Natural killer cell treated with Interleukin-12 subunit alpha and Interleukin-12 subunit beta and Interleukin-15 and Interleukin-18, amount 100 ng/mL, for 72 hours (primary cell): ENCODE measurements at places on chromosomes 5 and 9.

GRCh38 chr5:134070725-134071613 is 43.5 kb upstream of the TCF7 start:
- DNase-seq, result peak; percentile 71

GRCh38 chr9:22158927-22159346 is 149.8 kb upstream of the CDKN2B start:
- DNase-seq, result no peak

DNA sequence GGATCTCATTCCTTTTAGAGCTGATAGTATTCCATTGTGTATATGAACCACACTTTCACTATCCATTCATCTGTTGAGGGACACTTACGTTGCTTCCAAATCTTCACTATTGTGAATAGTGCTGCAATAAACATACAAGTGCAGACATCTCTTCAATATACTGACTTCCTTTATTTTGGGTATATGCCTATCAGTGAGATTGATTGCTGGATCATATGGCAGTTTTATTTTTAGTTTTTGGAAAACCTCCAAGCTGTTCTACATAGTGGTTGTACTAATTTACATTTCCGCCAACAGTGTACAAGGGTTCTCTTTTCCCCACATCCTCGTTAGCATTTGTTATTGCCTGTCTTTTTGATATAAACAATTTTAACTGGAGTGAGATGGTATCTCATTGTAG is 33.8 kb upstream of the LECT2 start:
- DNase-seq, result no peak

DNA sequence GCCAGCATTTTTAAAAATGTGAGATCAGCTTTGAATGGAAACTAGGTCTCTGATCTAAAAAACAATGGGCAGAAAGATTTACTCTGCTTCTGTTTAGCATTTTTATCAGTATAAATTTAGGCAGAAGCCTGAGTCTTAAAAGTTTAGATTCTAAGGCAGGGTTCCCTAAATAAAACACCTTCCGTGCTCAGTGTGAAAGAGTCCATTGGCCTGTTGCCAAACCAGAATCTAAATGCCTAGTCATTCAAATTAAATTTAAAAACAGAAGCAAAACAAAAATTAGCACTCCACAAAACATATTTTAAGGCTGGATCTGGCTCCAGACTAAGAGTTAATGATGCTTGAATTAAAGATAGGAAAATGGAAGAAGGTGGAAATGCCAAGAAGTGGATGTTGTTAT is 4.5 kb downstream of the TYRP1 start:
- no peak for DNase-seq

GRCh38 chr5:135670588-135670987 is 91.8 kb upstream of the CXCL14 start:
- DNase-seq, result no peak
